NCI-H187 treated with DMSO at 0.1 percent for 48 hours (cell line): ENCODE measurements at places on chromosomes 5 and 9.

DNA sequence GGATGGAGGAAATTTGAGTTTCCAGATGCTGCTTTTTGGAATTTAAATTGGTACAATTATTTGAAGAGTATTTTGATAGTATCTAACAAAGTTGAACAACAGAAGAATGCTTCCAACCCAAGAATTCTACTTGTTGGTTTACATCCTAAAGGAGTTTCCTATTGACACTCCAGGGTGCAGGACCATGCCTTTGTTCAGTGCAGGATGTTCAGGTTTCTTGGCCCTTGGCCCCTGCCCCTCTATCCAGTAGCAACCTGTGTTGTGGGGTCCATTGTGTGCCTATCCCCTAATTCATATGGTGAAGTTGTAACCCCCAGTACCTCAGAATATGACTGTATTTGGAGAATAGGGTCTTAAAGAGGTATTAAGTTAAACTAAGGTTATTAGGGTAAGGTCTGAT is 750.0 kb upstream of the ZNF608 start:
- no peak for DNase-seq

DNA sequence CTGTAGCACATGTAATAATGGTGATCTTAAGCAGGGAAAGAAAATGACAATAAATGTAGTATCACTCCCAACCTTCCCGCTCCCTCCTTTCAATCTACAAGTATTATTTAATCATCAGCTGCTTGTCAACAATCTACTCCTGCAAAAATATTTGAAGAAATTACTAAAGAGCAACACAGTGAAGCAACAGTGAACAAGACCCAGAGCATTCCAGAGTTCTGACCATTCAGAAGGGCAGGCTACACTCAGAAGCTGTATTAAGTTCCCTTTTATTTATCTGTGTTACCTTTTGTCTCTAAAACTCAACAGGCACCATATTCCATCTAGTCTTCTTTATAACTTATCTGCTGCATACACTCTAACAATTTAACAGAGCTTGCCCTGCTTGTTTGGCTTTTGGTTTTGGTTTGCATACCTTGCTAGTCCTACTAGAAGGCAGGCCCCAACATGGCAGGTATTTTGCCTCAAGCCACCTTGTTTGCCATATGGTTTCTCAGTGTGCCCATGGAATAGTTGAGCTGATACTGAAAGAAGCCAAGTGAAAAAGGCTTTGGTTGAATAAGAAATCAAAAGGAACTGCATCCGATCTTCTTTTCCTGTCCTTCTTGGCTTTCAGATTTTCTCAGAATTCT is 253.9 kb downstream of the CEMIP2 start:
- no peak for DNase-seq

GRCh38 chr9:68999393-69000105 is 14.4 kb downstream of the PRKACG start:
- no peak for DNase-seq

GRCh38 chr9:125707472-125707804 is 430 bp upstream of the MAPKAP1 start:
- DNase-seq: no peak

- DNase-seq: no peak
These were observed 4.1 kb downstream of the PTCH1 start for GRCh38 chr9:95512709-95513095.

DNA sequence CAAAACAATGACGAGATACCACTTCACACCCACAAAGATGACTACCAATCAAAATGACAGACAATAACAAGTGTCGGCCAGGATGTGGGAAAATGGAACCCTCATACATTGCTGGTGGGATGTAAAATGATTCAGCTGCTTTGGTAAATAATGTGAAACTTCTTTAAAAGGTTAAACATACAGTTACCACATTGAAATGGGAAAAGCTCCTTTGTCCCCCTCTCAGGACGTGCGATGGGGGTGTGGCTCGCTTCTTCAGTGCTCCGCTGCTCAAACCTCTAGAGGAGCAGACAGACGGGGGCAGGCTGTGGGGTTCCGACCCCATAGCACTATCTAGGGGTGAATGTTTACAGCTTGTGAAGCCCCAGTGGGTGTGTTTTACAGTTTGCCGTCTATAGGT is 8.0 kb upstream of the PLPP6 start:
- DNase-seq: no peak
